ENCODE measurements at places on chromosomes 5 and 9. TPM values are rescaled to one million over a fixed set of nuclear protein-coding genes. Genes with fewer than 3 reads are reported as not detected.

The LAMC3 gene
- total RNA-seq: 0.28 TPM

The GAPT gene
- total RNA-seq: not detected

The IL9 gene
- total RNA-seq: not detected

The ABL1 gene
- 68.1 TPM for total RNA-seq

The IFNA13 gene
- total RNA-seq: not detected

The DMGDH gene
- 2.7 TPM for total RNA-seq

The EQTN gene
- not detected for total RNA-seq

The IFNA2 gene
- not detected for total RNA-seq

The RMRP gene
- 90,129 TPM for total RNA-seq

The CYSTM1 gene
- total RNA-seq: 11.4 TPM

The LRRC70 gene
- 0.57 TPM for total RNA-seq

The HAPLN1 gene
- total RNA-seq: 0.55 TPM

The LRRC26 gene
- not detected for total RNA-seq
